Activated CD4-positive, alpha-beta T cell treated with anti-CD3 and anti-CD28 coated beads, Interleukin-2, amount 50 U/mL, for 1 hour (primary cell): ENCODE measurements at places on chromosomes 3 and 15.

DNA sequence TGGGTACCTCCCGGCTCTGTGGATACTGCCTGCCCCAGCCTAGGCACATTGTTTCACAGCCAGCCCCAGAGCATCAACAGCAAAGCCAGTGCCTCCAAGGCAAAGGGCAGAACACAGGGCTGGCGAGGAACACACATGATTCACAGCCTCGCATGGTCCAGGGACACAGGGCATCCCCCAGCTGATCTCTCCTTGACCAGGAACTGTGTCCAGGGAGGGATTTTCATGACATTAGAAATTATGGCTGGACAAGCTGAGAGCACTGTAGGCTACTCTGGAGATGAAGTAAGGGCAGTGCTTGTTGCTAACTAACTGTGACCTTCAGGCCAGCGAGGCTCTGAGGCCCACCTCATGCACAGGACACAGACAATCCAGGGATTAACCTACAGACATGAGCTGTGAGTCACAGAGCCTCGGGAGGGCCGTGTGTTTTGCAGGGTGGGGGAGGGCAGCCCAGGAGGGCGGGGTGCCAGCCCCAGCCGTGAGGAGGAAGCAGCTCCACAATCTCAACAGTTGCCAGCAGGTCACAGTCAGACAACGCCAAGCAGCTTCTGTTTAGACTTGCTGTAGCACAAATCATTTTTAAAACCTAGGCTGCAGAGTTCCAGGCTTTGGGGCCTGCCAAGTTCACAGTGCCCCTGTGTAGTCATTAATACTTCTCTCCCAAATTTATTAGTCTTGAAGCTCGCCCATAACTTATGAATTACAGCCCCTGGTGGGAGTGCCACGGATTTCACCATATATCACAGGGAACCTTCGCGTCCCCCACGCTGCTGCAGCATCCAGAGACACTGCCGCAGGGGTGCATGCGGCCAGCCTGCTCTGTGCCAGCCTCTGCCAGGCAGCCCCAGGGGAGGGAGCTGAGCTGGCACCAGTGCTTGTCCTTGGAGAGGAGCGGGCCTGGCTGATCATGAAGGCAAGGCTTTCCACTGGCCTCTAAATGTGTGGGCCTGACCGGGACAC is 114.7 kb downstream of the ETFA start:
- DNase-seq: no peak

DNA sequence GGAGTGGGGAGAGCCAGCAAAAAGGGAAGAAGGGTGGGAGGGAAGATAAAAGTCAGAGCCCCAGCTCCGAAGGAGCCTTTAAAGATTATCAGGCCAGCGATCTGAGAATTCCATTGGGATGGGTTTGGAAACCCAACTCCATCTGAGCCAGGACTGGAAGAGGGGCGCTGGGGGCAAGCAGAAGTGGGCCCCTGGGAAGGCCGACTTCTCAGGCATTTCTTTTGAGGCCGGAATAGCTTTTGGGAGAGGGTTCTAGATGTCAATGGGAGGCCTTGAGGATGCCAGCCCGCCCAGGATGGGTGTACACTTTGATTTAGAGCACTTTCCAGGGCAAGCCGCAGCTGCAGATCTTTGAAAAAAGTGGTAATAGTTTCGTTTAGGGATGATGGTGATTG is 6.6 kb upstream of the SOX2 start:
- no peak for DNase-seq

GRCh38 chr3:196596355-196596754 is 27.9 kb downstream of the FBXO45 start:
- DNase-seq: no peak

- no peak for DNase-seq
These were observed 144.7 kb upstream of the DPH6 start for GRCh38 chr15:35690698-35691116.

- DNase-seq: no peak
These were observed 31.1 kb downstream of the RASGRP1 start for GRCh38 chr15:38533416-38533915.

DNA sequence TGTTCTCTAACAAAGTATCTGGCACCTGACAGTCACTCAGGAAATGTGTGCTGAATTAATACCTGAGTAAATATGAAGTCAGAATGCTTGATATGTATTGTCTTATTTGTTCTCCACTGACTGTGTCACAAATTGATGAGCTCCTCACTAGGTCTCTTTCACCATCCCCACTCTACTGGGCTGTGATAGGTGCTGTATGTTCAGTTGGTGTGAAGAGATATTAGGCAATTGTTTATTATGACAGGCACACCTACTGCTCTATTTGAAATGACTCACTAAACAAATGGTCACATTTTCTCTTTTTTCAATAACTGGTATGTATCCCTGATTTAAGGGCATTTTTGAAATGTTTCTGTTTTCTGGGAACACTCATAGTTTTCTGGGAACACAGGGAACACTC is 25.2 kb upstream of the CCDC39 start:
- no peak for DNase-seq

GRCh38 chr15:64665179-64665578 is 110.2 kb downstream of the RBPMS2 start:
- DNase-seq: no peak

DNA sequence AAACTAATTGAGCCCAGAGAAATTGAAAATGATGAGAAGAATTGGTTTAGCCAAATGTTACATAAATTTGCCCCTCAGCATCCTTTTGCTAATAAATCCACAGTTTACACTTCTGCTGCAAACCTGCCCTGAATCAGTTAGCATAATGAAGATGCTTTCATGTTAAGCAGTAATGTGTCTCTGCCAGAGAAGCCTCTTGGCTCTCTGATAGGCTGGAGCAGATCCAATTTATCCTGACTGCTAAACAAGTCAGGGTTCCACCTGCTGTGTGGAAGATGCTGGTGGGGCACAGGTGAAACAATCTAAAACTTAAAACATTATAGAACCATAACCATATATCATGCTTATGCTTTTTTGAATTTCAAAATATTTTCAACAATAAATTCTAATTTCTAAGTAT is 946.8 kb downstream of the OTOL1 start:
- no peak for DNase-seq

GRCh38 chr3:100972867-100973266 is 20.4 kb downstream of the ABI3BP start:
- no peak for DNase-seq

- no peak for DNase-seq
These were observed 12.1 kb upstream of the CSRNP1 start for GRCh38 chr3:39165518-39165917.

DNA sequence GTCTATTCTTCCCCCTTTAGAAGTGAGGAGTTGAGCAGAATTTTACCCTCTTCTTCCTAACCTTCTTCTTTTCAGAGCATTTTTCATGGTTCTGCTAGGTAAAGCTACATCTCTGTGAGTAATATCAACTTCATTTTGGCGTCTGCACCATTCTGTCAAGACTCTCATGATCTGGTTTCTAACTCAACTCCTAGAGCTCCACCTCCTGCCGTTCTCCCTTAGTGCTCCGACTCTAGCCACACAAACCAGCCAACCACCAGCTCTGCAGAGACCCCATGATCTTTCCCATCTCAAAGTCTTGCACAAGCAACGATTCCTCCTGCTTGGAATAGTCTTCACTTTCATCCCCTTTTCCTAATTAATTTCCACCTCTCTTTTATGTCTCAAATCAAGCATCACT is 193.9 kb upstream of the TMC3 start:
- no peak for DNase-seq

DNA sequence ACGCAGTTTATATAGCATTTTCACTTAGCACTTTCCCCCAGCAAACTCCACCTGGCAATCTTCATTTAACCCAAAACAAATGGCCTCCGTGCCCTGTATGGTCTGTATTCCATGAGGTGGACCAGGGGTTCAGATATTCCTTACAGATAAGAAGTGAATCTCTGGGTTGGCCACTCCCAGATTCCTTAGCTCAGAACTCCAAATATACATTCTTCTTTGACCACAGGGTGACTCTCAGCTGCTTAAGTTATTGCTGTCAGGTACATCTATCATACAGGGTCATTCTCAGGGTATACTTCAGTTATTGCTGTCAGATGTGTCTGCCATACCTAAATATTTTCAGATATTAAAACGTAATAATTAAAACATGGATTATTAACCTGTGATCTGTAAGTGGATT is 229.8 kb downstream of the TBL1XR1 start:
- DNase-seq: no peak

- peak; percentile 13 for DNase-seq
These were observed 8.3 kb upstream of the EPHA3 start for GRCh38 chr3:89098964-89099585.
